Activated T-cell treated with anti-CD3 and anti-CD28 coated beads for 24 hours (primary cell): ENCODE measurements at places on chromosomes 12 and 14.
A peak's percentile ranks its signal among the peaks of the same experiment; 100 is the strongest.

GRCh38 chr12:6620885-6621274 lies 13.7 kb upstream of the CHD4 start:
- DNase-seq = no peak

GRCh38 chr14:100547633-100548294 lies 39.5 kb downstream of the BEGAIN start:
- DNase-seq = peak; percentile 26

DNA sequence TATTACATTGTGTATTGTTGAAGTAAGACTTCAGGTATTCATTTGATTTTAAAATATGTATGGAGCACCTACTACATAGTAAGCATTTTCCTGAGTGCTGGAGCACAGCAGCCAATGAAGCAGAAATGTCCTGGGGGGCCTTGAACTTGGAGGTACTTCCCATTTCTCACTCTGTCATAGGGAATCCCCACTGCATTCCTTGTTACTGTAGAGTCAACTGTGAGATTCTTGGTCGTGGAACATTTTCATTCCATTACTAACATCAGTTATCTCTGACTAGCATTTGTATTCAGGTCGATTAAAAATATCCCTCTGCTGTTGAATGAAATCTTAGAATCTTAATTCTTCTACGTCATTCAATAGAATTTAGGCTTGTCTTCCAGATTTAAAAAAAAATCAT lies 66.7 kb downstream of the PDE3A start:
- DNase-seq = no peak

GRCh38 chr12:38138225-38139221 lies 178.1 kb upstream of the ALG10B start:
- DNase-seq = peak; percentile 44

DNA sequence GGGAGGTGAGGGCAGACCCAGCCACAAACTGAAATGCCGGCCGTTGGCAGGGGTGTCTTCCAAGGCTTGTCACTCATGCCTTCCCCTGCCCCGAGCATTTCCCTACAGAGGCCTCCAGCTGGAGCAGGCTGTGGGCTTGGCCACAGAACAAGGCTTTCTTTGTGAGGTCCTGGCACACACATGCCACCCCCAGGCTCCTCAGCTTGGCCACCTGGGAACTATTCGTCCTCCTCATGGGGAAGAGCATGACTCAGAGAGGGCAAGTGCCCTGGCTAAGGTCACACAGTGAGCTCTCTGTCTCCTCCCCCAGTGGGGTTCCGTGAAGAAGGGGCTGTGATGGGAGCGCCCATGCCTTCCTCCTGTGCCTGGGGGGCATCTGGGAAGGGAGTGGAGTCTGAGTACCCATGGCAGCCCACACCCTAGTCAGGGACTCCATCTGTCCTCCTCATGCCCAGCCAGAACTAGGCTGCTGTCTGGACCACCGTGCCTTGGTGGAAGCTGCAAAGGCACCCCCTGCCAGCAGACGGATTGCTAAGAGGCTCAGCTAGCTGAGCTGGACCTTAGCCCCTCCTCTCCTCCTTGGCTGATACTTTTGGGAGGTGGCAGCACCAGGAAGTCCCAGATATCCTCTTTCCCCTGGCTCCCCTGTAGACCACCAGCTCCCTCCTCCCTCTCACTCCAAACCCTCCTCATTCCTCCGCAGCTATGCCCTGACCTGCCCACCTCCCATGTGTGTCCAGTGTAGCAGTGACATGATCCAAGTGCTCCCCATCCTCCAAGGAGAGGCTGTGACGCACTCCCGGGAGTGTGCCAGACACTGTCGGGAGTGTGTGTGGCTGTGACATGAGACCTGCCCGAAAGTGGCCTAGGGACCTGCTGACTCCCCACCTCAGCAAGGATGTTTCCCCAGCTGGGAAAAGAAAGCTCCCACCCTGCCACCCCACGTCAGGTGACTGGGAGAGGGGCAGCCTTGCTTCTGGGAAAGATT lies 21.4 kb downstream of the ABCB9 start:
- DNase-seq = no peak

GRCh38 chr12:84222841-84223240 lies 689.8 kb downstream of the SLC6A15 start:
- no peak for DNase-seq

DNA sequence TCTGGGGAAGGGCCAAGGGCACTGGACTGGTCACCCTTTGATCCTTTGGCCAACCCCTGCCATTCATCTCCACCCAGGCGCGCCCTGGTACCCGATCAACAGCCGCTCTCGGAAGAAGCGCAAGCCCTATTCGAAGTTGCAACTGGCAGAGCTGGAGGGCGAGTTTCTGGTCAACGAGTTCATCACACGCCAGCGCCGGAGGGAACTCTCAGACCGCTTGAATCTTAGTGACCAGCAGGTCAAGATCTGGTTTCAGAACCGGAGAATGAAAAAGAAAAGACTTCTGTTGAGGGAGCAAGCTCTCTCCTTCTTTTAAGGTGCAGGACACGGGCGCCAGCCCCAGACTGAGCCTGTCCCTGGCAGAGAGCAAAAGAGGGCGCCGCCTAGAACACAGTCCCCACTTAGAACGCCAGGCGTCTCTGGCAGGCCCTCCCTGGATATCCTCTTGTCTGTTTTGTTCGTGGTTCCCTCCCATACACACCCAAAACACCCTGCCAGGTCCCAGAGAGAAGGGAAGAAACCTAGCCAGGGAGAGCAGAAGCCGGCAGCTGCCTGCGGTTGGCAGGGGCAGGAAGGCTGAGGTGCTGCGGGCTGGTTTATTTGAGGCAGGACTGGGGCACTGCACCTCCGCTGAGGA lies 1.7 kb downstream of the HOXC12 start:
- DNase-seq = no peak

DNA sequence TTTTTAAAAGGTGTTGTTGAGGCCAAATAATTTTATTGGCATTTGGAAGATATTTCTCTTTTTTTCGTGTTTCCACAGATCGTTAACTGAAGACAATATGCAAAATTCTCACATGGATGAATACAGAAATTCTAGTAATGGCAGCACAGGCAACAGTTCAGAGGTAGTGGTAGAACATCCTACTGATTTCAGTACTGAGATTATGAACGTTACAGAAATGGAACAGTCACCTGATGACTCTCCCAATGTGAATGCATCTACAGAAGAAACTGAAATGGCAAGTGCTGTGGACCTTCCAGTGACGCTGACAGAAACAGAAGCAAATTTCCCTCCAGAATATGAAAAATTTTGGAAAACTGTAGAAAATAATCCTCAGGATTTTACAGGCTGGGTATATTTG lies 11.2 kb downstream of the PRPF39 start:
- DNase-seq = no peak

DNA sequence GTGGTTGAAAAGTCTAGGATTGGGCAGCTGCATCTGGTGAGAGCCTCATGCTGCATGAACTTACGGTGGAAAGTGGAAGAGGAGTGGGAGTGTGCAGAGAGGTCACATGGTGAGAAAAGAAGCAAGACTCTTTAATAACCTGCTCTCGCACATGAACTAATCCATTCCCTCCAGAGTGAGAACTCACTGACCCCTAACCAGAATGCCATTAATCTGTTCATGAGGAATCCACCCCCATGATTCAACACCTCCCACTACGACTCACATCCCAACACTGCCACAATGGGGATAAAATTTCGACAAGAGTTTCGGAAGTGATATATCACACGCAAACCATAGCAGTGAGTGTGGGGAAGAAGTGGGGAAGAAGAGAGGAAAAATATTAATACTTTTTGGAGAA lies 377.4 kb downstream of the NAV3 start:
- DNase-seq = no peak

GRCh38 chr14:65745396-65746190 lies 333.1 kb downstream of the FUT8 start:
- no peak for DNase-seq

GRCh38 chr12:130552483-130552996 lies 163.6 kb downstream of the RIMBP2 start:
- DNase-seq = no peak

GRCh38 chr14:59208224-59208814 lies 19.9 kb downstream of the DAAM1 start:
- DNase-seq = no peak

GRCh38 chr12:3468836-3469235 lies 22.2 kb upstream of the PRMT8 start:
- DNase-seq = no peak

GRCh38 chr12:75856235-75856634 lies 175.3 kb downstream of the PHLDA1 start:
- DNase-seq = no peak

DNA sequence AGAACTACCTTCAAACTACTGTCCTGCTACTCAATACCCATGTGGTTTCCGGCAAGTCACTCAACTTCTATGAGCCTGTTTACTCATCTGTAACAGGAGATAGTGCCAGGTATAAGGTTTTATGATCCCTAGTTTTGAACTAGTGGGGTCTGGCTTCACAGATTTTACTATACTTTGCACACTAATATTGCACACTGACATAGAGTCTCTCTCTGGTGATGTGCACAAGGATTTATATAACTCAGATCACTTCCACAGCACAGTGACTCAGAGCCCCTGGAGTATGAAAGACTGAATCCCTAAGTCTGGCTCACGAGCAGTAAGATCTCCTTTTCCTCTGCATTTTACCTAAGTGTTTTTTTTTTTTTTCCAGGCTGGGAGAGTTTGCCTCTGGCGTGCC lies 69.7 kb upstream of the SLC38A2 start:
- DNase-seq = no peak

DNA sequence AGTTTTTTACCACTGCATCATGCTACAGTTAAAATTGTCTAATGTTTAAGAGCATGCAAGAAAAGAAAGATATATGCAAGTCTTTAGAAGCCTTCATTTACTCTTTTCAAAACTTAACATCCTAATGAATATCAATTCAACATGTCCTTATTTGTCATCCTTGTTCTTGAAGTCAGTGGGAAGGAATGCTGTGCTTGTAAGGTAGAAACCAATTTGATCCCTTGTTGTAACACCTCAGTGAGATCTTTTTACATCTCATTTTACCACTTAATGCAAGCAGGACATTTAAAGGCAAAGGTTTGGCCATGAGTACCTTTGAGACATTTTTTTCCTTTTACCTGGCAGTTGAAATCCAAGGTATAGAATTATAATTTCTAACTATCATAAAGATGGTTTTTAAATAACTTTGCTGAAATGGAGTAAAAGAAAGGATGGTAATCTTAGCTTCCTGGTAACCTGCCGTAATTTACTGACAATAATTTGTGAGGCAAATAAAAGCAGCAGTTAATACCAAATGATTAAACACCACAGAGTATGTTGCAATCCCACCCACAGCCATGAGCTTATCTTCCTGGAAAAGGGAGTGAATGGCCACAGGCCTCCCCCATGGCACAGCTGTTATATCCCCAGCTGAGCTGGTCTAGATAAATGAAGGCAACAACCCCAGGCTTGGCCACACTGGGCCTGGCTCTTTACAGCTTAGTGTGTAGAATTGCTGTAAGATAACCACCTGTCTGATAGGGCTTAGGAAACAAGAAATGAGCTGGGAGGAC lies 33.2 kb upstream of the STRN3 start:
- no peak for DNase-seq

- no peak for DNase-seq
Measured at GRCh38 chr12:27355979-27356378, 23.3 kb downstream of the BMAL2 start.

GRCh38 chr14:95043732-95044462 lies 113.4 kb downstream of the DICER1 start:
- DNase-seq = no peak

DNA sequence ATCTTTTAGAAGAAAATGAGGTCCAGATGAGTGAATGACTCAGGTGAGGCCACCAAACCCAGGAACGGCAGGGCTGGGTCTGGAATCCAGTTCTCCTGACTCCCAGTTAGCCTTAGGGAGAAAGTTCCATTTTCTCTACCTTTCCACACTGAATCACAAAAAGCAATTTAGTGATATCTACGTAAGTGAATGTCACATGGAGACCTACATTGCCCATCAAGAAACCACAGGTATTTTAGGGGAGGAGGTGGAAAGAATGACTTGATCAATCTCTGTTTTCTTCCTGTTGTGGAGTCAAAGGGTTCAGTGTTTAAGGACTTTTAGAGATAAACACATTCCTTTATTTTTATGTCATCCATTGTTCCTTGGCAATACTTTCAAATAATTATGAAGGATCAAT lies 106.9 kb upstream of the PTPRB start:
- DNase-seq = no peak

DNA sequence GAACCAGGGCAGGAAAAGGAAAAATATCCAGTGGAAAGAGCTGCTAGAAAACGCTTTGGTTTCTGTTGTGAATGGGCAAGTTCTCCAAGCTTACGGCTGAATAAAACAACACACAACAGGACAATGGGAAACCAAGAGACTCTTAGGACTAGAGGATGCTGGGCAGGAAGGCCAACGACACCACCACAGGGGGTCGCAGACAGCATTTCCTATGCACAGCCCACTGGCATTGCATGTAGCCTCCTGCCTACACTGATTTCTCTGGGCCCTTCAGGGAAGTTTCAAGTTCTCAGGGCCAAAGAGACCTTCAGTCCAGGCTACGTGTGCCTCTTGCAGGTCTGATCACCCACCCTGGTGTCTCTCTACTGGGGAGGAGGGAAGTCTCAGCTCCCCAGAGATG lies 108.0 kb downstream of the RIMBP2 start:
- no peak for DNase-seq

GRCh38 chr12:112001576-112001975 lies 11.4 kb downstream of the TMEM116 start:
- no peak for DNase-seq

DNA sequence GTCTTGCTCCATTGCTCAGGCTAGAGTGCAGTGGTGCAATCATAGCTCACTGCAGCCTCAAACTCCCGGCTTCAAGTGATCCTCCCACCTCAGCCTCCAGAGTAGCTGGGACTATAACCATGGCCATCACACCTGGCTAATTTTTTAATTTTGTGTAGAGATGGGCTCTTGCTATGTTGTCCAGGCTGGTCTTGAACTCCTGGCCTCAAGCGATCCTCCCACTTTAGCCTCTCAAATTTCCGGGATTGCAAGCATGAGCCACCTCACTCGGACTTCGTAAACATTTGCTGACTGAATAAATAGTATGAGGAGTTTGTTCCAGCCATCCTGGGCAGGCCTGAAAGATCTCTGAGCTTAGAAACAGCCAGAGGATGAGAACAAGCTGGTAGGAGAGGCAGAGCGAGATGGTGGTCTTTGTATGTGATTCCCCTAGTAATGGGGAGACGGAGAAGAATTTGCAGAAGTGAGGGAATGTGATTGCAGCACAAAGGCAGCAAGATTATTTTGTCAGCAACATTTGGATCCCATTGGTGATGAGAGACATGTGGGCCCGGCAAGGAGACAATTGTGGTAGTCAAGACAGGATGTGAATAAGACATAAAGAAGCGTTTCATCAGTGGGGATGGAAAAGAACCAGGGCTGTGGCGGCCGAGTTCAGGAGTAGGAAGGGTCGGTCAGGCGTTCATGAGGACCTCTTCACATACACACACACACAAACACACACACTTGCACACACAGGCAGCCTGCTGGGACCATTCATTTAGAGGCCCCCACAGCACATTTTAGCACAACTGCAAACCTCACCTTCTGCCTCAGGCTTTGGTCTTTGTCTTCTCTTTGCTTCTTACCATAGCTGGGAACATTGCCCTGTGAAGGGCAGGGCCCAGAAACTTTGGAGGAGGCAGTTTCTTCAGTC lies 155.5 kb downstream of the ZFP36L1 start:
- DNase-seq = no peak
